ENCODE measurements at places on chromosomes 2 and 18.

DNA sequence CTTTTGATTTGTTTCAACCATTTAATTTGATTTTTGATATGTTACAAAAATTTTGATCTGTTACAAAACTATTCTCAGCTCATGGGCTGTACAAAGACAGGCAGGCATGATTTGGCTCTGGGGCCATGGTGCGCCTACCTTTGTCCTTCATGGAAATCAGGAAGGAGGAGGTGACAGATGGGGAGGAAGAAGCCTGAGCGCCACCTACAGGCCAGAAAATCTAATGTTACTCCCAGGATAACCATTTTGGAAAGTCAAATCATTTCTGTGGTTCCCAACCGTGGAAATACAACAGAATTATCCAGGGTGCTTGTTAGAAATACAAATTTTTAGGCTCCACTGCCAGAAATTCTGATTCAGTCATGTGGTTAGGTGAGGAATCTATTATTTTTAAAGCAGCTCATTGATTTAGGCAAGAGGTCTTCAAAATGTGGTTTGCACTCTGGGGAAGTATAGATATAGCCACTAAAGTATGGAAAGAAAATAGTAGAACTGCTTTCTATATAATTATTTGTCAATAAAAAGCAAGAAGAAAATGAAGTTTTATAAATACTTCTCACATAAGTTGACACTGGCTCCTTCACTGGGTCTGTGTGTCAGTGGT lies 93.9 kb downstream of the EVA1A start:
- no peak for DNase-seq

GRCh38 chr2:194494401-194494800 lies 1162.6 kb upstream of the SLC39A10 start:
- DNase-seq: no peak

DNA sequence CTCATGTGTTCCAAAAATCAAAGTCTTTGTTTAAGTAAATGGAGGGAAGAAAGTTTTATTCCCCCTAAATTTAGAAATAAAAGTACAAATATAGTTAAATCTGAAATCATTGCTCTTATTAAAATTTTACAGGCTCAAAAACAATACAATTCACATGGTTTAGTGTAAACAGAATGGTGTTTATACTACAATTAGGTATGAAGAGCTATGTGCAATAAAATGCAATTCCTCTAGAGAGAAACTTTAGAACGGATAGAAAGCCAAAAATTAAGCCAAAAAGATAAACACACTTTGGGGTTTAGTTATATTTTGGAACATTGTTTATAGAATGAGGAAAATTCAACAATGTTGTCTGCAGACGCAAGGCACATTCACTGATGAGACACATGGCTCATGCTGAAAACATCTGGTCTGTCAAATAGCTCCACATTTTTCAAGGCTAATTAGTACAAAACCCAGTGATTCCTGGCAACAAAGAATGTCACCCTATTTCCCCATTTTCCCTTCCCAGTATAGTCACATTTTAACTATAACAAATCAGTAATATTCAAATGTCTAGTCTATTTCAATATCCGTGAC lies 103.3 kb downstream of the EXOC6B start:
- no peak for DNase-seq

- no peak for DNase-seq
Measured at GRCh38 chr2:136057023-136057801, 60.7 kb downstream of the CXCR4 start.

- peak; percentile 52 for DNase-seq
Measured at GRCh38 chr2:109128048-109128615, 873 bp upstream of the SH3RF3 start.

GRCh38 chr2:66897181-66897580 lies 462.3 kb downstream of the MEIS1 start:
- no peak for DNase-seq

DNA sequence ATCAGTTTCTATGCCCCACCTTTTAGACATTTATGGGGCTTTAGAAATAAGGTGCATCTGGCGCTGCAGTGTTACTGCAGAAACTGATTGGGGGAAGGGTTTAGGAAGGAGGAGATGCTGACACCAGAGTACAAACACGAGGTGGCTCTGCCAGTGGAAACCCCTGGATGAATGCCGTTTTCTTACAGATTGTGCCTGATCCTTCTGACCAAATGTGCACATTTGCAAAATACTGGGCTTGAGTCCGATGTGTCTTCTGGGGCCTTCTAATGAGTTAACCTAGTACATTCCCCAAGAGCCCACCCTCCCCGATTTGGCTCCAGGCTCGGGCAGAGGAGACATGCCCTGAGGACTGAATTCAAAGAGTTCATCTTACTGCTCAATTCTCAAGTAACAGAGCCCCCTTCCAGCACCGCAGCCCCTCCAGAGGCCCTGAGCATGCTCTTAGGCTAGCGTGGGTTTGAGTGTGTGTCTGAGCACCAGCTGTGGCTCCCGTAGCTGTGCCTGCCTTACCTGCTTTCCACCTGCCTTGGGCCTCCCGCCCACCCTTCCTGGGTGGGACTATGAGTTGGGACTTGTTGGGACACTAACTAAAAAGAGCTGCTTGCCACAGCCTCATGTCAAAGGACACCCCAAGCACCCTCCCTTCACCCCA lies 116.7 kb upstream of the COPS8 start:
- DNase-seq: no peak

DNA sequence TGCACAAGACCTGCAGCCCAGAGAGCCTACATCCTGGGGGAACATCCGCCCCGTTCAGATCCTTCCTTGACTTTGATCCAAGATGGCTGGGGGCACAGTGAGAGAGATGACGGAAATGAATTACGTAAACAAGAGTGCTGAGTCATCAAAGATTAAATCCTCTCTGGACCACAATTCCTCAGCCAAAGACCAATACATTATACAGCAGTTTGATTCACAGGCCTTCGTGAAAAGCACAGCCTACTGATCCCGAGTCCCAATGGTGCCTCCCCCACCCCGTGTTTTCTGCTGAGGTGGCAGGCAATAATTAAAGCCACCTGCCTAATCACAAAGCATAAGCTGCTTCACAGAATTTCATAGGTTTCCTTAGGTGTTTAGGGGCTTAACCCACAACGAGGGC lies 43.0 kb downstream of the MYO5B start:
- no peak for DNase-seq

DNA sequence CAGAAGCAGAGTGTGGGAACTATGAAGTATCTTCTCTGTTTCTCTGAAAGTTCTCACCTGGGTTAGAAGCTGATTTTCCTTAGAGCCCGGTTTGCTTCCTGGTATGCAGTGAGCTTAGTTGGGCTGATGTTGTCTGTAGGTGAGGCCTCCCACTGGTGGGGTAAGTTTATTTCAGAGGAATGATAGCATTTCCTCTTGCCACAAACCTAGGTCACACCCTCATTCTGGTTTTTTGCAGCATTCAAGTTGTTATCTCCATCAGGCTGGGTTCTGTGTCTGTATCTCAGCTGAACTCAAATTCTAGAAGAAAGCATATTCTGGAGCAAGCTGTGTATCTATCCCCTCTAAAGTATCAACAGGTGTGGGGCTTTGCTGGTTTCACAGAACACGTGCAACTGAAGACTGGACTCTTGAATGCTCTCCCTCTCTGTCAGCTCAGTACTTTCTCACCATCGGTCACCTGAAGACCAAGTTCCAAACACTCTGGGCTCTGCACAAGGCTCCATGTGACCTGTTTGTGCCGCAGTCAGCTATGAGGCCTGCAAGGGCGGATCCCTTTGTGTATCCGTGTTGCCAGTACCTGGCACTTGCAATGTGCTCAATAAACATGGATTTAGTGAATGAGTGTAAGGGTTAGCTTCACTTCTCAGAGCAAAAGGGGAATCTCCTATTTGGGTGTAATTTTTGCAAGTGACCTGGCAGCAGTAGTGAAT lies 49.5 kb upstream of the MBOAT2 start:
- DNase-seq: no peak

DNA sequence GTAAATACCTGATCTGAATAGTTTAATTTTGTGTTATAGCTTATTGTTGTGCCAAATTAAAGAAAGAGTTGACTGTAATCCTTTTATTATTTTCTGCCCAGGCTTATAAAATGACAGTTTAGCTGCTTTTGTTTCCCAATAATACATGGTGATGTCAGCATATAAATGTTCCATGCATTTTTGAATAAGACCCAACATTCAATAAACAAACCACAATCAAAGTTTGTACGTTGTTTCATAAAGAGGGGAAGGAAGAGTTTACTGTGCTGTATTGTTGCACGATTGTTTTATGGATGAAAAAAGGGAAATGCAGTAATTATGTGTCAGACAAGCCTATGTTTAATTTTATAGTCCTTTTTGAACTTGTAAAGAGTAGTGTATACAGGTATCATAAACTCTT lies 177.2 kb upstream of the SCN7A start:
- no peak for DNase-seq

GRCh38 chr2:72211777-72212485 lies 64.3 kb upstream of the CYP26B1 start:
- no peak for DNase-seq

GRCh38 chr18:63788447-63789096 lies 13.4 kb downstream of the SERPINB7 start:
- DNase-seq: no peak

GRCh38 chr18:62131301-62131909 lies 55.5 kb downstream of the PIGN start:
- peak; percentile 38 for DNase-seq

DNA sequence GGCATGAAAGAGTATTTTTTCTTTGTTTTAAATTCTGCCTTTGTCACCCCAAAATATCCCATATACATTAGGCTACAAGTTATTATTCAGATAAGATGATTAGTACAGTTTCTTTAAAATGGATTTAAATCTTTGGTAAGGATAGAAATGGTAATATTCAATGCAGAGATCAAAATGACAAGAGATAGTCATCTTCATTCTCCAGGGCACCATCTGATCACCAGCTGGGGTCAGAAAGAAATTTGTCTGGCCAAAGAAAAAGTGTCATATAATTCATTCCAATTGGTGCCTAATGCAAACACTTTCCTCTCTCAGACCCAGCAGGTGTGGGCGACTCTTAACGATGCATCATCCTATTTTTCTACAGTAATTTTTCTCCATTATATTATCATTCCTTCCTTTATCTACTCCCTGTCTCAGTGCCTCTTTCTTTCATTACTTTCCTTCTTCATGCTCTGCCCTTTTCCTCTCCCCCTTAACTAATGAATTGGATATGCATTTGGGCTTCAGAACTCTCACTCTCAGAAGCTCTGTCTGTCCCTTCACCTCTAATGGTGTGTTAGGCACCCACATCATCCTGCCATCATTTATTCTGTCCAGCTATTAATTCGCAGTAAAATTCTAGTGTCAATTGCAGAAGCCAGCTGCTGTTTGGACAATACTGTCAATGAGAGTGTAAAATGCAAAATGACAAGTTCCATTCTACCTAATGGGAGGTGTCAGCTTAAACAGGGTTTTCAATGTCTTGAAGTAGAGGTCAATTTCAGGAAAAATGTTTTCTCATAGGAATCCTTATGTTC lies 570.5 kb downstream of the TDRD15 start:
- DNase-seq: no peak

DNA sequence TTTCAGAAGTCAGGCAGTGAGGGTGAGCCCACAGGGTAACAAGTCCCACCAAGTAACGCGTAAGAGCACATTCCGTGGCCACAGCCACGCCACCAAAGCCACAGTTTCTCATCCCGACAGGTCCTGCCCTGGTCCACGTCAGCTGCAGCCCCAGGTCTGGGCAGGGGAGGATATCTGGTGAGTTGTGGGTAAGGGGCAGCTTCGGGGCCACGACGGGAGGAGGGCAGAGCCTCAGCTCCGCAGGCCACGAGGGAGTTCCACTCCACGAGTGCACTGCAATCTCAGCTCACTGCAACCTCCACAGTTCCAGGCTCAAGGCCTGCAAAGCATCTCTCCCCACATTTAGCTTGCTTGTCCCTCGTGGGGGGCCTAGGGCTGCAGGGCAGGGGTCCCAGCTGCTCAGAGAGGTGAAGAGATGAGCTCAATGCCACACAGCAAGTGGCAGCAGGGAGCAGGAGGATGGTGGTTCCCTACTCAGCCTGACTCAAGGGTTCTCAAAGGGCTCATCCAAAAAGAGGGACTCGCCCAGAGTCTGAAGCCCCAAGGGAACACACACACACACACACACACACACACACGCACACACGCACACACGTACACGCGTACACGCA lies 12.5 kb downstream of the SNORC start:
- no peak for DNase-seq

DNA sequence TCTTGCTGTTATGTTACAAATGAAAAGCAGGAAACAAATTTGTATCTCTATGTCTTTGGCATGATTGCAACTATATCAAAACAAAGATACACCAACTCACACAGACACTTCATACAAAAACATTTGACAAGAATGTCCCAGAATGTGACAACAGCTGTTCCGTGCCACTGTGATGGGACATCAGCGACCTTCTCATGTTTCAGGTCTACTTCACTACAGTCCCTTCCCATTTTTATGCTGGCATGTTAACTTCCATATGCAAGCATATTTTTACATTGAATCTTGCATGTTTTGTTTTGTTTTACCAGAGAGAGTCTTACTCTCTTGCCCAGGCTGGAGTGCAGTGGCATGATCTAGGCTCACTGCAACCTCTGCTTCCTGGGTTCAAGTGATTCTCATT lies 71.2 kb downstream of the STK25 start:
- DNase-seq: no peak

- no peak for DNase-seq
Measured at GRCh38 chr2:145815933-145816332, 1296.0 kb upstream of the ZEB2 start.

- DNase-seq: no peak
Measured at GRCh38 chr2:231134910-231135655, 10.2 kb upstream of the HTR2B start.

DNA sequence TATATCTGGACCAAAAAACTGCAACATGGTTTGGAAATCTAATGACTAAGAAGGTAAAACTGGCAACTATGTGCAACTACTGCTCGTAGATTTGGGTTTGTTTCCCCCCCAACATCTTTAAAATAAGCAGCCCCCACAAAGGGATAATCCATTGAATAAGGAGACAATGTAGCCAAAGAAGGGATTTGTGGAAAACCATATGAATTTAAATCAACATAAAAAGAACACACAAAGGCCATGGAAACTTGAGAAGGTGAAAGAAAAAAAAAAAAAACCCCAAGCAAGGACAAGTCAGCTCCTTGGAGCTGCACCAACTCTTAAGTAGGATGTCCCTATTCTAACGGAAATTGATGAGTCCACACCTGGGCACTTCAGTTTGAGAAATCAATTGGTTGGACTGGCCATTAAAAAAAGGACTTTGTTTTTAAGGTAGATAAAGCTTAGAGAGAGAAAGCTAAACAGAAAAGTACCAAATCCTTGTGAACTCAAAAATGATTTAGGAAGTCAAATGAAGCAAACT lies 53.7 kb upstream of the ST8SIA5 start:
- no peak for DNase-seq

DNA sequence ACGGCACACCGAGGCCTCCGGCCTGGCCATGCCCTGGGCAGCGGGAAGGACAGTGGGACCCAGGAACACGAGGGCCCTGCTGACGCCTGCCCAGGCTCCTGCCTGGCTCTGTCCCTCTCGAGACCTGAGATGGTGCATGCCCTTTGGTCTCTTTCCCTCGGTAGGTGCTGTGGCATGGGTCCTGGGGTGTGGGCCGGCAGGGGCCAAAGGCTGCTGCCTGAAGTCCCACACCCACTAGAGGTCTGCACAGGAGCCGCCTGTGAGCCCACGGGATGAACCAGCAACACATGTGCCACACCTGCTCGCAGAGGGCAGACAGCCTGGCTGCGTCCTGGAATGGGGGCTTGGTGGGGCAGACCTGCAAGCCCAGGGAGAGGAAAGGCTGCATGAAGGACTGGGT lies 73.3 kb downstream of the NDUFA10 start:
- no peak for DNase-seq
